NCI-H524 (cell line): ENCODE measurements at places on chromosomes 1 and 21.
A peak's percentile ranks its signal among the peaks of the same experiment; 100 is the strongest.

DNA sequence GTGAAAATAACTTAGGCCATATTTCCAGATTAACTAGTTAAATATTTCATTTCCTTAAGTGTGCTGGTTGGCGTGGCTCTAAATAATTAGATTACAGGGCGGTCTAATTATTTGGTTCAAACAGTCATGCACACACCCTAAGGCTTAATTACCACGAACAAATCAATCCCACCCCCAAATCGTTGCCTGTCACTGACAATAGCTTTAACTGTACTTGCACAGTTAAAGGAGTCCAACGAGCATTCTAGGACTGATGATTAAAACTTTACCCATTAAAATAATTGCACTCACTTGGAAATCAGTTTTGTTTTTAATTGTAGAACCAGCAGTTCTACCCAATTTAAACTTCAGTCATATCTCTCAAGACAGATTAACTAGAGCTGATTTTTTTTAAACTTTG lies 1.5 kb upstream of the POU2F1 start:
- DNase-seq, result peak; percentile 37

DNA sequence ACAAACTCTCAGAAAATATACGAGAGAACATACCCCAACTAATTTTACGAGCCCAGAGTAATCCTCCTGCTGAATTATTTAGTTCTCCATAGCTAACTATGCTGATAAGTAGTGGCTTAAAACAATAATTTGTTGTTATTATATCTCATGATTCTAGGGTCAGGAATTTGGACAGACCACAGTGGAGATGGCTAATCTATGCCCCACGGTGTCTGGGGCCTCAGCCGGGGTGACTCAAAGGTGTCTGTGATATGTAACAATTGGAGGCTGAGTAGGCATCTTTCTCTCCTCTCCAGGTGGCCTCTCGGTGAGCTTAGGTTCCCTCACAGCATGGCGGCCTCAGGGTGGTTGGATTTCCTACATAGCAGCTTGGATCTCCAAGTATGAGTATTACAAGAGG lies 35.4 kb upstream of the FOXO6 start:
- no peak for DNase-seq

DNA sequence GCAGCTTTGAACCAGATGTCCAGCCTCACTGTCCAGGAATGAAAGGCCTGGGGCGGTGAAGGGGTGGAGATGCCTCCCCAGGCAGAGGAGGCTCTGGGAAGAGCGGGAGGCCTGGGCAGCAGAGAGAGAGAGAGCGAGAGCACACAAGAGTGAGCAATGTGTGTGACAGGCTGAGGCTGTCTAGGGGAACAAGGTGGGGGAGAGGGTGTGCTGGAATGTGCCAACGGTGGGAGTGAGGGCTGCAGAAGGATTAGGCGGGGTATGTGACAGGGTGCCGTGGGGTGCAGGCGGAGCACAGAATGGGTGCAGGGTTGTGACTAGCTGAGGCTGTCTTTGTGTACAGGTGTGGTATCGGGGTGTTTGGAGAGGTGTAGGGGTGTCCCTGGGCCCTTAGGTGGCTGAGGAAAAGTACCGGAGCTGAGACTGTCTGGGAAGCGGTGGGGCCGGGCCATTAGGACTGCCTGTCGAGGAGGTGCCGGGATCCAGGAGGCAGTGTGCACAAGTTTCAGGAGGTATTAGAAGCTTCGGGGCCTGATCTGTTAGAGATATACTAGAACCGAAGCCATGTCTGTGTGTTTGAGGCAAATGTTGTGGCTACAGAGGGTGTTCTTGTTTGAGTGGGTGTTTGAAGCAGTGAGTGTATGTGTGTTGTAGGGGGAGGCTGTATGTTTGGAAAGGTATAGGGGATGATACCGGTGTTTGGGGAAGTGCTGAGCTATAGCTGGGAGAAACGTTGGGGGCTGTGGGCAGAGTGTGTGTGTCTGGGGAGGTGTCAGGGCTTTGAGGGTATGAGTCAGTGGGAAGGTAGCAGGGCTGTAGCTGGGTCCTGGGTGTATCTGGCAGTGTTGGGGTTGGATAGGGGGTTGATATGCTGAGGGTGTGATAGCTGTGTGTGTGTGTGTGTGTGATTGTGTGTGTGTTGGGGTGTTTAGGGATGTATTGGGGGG lies 9.1 kb downstream of the AHDC1 start:
- no peak for DNase-seq

DNA sequence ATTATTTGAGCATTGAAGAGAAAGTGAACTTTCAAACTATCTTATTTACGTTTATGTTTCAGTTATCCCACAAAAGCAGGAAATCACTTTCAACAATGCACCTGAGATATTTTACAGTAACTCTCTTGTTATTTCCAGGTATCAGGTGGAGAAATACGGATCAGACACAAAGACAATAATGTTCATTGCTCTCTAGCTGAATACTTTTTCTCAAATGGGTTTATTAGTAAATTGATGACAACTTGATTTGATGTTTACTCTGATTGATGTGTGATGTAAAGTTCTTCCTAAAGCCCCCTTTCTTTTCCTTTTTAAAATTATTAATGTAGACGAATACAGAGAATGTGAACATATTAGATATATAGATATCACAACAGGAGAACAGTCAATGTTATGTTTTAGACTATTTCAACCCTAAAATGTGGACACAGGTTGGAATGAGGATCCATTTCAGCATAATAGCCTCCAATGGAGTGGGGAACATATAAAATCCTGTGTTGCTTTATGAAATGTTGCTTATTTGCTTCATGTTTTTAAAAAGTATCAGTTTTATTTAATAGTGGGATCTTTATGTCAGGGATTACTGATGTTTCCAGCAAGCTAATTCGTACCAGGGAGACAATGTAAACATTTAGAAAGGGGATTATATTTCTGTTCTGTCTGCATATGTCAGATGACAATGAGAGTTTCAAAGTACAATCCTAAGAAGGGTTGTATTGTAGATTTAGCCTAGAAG lies 1522.3 kb upstream of the TPTE start:
- DNase-seq, result no peak

- DNase-seq, result no peak
Measured at GRCh38 chr1:203668401-203668800, 41.8 kb downstream of the ATP2B4 start.

DNA sequence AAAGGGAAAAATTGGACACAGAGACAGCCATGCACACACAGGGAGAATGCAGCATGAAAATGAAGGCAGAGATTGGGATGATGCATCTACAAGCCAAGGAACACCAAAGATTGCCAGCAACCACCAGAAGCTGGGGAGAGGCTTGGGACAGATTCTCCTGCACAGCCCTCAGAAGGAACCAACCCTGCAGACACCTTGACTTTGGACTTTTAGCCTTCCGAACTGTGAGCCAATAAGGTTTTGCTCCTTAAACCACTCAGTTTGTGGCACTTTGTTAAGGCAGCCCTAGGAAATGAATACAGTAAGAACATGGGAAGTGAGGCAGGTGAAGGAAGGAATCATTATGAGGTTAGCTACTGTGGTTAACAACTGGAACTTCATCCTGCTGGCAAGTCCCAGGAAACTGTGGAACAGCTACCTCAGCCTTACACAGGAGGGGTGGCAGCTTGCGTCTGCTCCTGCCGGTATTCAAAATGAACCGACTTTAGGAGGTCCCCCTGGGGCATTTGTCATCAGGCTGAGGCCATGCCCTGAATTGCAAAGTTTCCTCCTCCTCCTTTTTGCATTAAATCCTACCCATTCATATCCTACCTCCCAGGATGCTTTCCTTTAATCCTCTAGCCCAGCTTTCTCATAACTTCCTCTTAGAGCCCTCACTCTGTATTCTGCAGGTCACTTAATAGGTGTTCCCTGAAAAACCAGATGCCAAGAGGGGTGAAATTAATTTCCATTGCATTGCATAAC lies 15.4 kb downstream of the CD247 start:
- DNase-seq, result no peak

- no peak for DNase-seq
Measured at GRCh38 chr1:107867422-107867821, 97.6 kb downstream of the VAV3 start.

DNA sequence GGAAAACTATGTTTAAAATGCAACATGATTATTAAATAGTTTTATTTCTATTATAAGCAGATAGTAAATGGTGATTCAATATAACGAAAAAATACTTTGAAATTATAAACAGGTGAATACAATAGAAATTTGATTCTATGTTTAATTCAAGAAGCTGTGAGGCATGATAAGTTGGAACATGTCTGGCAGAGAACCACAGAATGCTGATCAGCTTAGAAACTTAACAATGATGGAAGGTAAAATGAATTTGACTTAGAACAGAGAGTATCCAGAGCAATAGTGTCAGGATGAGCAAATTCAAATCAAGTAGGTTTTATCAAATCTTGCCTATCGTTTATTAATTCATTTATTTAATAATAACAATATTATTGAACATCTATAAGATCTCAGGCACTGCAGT lies 83.4 kb upstream of the ADGRL4 start:
- DNase-seq, result no peak

GRCh38 chr1:58657082-58657481 lies 42.8 kb downstream of the MYSM1 start:
- DNase-seq, result no peak

GRCh38 chr1:168643152-168643551 lies 66.7 kb downstream of the XCL1 start:
- DNase-seq, result no peak

DNA sequence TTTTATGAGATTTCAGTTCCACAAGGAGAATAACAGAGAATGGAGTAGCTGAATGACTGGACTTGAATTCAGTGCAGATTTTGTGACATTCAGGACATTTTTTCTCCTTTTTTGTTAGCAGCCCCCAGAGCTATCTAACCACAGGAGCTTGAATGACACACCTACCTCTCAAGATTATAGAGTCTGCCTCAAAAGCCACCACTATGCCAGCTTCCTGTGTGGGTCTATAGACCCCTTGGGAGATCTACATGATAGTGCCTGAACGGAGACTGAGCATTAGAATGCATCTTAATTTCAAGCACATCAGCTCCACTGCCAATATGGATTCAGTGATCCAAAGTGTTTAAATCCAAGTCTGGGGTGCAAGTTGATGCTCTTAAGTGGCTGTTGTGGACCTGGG lies 74.4 kb upstream of the ZNF648 start:
- DNase-seq, result no peak

GRCh38 chr1:40199126-40199525 lies 37.9 kb downstream of the RLF start:
- DNase-seq, result no peak

GRCh38 chr1:57422271-57423134 lies 1.4 kb downstream of the DAB1 start:
- DNase-seq, result peak; percentile 26

DNA sequence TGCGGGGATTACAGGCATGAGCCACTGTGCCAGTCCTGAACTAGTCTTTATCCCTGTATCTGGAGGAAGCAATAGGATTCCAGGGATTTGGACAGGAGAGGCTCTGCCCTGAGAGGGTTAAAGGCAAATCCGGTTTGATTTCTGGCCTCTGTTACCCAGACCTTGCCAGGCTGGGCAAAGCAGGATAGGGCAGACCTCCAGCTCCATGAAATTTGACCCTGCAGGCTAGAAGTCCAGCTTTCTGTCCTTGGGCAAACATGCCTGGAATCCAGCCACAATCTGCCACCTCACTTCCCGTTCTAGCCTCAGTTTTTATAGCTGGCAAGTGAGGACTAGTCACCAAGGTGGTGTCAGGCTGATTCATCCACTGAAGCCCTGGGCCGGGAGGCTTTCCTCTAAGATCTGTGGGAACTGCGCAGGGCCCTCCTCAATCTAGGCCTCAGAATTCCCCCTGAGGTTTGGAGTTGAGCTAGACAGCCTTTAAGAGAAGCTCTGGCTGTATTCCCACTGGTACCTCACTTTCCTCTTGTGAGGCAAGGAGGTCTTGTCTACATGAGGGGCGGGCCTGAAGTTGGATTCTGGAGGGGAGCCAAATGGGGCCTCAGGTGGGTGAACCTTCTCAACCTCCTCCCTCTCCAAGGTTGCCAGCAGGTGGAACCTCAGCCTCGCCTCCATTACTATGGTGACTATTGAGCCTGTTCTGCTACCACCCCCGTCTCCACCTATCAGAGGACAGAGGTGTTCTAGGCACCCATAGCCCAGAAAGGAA lies 7.0 kb upstream of the P3R3URF start:
- no peak for DNase-seq

- DNase-seq, result no peak
Measured at GRCh38 chr1:17338706-17339493, 30.9 kb downstream of the PADI4 start.

GRCh38 chr1:56235909-56236510 lies 343.4 kb downstream of the PLPP3 start:
- DNase-seq, result no peak

GRCh38 chr1:9135073-9135836 lies 6.4 kb upstream of the GPR157 start:
- no peak for DNase-seq

DNA sequence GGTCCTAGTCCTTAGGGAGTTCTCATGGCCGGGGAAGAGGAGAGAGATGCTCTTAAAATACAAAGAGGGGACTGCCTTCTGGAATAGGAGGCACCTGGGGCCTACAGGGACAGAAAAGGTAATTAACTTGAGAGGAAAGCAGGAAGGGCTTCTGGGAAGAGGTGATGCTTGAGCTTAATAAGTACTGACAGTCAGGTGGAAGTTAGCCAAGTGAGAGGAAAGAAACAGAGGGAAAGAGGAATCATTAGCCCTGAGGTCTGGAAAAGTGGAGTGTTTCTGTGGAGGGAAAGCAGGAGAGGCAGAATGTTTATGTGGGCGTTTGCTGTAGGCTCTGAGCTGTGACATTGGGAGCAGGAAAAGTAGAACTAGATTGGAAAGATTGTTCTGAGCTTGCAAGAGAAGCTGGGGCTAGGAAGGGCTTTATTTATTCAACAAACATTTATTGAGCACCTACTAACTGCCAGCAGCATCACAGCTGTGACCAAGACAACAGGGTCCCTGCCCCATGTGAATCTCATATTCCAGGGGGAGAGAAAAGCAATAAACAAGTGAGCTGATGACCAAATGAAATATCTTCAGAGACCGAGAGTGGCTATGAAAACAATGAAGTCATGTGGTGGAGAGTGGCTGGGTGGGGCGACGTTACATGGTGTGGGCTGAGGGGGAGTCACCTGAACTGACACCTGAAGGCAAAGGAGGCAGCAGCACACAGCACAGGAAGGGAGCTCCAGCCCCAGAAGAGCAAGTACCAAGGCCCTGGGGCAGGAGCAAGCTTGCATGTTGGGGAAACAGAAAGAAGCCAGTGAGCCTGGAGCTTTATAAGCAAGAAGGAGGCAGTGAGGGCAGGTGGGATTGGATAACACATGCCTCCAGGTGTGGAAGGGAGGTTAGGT lies 4.4 kb upstream of the FNDC5 start:
- DNase-seq, result no peak

GRCh38 chr1:171834821-171835220 lies 6.5 kb upstream of the DNM3 start:
- DNase-seq, result peak; percentile 33

DNA sequence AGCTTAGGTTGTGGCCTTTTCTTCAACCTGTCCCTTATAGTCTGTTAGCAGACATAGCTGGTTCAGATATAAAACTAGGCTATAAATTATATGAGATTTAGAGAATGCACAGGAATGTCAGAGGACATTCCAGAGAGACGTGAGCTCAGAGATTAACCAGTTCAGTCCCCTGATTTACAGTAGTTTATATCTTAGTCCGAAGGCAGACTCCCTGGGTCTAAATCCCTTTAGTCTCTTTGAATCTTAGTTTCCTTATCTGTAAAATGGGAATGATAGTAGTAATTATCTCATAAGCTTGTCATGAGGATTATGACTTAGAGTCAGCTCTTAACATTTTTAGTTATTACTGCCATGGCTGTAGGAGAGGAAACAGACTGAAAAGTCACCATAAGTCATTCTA lies 45.5 kb upstream of the PLXNA2 start:
- DNase-seq, result no peak
